ENCODE measurements at places on chromosomes 3 and 15.

DNA sequence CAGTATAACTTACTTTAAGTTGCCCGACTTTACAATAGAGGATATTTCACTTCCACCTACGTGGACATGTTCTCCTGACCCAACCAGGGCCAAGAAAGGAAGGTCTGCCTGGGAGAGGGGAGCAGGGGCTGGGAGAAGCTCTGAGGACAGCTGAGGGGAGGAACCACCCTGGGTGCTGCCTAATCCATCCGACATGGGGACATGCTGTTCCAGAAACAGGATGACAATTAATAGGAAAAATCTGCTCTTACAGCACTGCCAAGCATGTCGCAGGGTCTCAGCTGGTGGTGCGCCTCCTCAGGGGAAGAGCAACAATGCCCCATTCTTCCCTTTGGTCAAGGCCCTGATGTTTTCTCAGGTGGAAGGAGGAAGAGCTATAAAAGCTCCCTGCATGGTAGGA is 132.3 kb downstream of the NTRK3 start:
- DNase-seq, result no peak

DNA sequence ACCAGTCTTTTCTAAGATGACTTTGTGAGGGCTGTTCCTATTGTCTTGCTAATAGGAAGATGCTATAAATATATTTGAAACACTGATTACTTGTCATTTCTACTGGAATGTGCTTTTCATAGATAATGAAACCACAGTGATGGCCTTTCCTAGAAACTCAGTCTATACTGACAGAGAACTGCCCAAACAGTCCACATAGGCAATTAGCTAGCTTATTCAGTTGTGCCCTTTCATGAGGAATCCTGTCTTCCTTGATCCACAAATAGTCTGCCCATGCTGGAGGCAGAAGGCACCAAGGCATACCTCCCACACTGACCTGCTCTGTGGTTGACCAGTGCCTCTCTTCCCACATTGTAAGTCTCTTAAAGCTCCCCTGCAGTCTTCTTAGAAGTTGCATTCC is 135.9 kb downstream of the CMSS1 start:
- no peak for DNase-seq

GRCh38 chr3:16945330-16945729 is 60.6 kb downstream of the PLCL2 start:
- DNase-seq, result no peak

- no peak for DNase-seq
These were observed 38.1 kb downstream of the C2CD4A start for GRCh38 chr15:62104846-62105245.

DNA sequence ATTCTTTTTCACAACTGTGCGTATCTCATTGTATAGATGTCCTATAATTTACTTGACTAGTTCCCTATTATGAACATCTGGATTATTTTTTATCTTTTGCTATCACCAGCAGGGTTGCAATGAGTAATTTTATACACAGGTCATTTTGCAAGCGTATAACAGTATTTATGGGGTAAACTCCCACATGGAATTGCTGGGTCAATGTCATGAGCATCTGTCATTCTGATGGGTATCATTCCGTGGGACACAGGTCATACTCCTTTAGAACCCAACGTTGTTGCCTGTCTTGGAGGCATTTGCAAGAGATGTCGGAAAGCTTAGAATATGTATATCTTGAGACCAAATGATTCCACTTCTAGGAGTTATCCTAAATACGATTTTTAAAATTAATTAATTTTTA is 12.9 kb downstream of the BHLHE40 start:
- no peak for DNase-seq

DNA sequence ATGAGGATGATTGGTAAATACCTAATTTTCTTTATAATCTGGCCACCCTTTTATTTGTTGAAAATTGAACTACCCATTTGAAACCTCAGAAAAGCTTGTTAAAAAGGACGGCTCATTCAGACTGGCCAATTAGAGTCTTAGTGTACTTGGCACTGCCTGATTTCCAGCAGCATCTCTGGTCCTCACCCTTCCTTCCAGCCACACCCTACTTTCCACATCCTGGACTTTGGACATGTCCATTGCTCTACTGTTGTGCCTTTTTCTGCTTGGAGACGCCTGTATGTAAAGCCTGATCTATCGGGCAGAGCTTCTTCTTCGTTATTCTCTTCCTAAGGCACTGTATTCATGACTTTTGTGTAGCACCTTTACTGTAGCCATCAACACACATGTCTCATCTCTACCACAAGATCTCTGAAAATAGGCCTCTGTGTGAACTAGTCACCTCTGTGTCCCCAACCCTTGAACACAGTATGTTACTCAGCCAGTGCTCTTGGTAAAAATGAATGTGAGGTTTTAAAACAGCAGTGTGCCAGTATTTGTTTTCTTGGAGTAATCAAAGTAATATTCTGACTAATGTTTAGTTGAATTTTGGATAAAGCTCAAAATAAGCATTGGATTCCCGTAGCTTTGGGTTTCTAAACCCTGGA is 6.8 kb downstream of the RBM5 start:
- DNase-seq, result no peak

DNA sequence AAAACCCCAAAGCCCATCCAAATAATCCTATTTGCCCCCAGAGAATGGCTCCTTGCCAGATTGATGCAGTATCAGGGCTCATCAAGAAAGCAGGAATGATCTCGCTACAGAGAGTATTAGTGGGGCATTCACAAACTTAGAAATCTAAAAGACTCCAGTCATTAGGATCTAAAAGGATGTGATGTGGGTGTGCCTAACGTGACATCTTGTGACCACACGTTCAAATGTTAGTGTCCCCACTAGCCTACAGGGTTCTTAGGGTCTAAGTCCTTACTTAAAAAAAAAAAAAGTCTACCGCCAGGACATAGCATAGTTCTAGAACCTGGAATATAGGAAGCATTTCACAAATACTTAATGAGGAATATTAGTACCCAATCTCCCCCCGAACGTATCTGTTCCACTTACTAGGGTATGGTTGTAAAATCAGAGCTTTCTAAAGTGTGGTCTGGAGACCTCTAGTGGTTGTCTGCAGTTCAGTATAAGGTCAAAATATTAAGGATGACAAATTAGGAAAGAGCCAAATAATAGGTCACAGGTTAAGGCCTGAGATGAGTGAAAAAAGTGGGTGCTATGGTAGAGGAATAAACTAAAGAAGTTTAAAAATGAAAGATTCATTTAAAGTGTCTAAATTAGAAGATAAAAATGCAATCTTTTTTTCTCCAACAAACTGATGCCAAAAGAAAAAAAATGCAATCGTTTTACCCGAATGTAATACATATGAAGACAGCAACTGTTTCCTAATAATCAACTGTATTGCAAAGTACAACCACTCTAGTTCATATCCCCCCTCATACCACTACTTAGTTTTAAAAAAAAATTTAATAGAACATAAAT is 4.2 kb upstream of the CHRM5 start:
- DNase-seq, result no peak

- no peak for DNase-seq
These were observed 317.0 kb upstream of the ADAMTS9 start for GRCh38 chr3:65004795-65005295.

DNA sequence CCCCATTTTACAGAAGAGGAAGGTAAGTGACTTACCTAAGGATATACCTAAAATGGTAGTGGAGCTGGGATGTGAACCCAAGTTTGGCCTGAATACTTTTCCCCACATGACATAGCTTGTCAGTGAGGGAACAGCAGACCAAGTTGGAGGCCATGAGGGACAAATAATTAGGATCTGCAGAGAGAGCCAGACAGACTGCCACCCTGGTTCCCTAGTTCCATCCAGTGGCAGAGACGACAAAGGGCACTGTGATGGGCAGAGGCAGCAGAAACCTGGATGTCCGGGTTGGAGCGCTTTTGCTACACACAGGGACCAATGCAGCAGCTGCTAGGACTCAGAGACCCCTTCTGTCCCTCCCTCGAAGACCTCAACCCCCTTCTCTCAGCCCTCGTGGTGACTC is 1.2 kb downstream of the CPLX3 start:
- DNase-seq, result no peak

GRCh38 chr3:24020036-24020691 is 75.1 kb downstream of the NR1D2 start:
- no peak for DNase-seq

GRCh38 chr3:133113526-133113925 is 75.3 kb downstream of the TMEM108 start:
- no peak for DNase-seq

DNA sequence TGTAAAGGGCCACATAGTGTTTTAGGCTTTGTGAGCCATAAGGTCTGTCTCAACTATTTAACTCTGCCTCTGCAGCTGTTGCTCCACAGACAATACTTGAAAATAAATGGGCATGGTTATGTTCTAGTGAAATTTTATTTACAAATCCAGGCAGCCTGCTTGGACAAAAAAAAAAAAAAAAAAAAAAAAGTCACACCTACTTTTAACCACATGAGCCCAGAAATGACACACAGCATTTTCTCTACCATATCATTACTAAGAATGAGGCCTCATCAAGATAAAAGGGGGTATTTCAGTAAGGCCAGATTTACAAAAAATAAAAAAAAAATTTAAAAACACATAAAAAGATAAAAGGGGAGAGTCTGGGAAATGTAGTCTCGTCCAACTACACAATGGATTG is 1.7 kb upstream of the NGLY1 start:
- no peak for DNase-seq

DNA sequence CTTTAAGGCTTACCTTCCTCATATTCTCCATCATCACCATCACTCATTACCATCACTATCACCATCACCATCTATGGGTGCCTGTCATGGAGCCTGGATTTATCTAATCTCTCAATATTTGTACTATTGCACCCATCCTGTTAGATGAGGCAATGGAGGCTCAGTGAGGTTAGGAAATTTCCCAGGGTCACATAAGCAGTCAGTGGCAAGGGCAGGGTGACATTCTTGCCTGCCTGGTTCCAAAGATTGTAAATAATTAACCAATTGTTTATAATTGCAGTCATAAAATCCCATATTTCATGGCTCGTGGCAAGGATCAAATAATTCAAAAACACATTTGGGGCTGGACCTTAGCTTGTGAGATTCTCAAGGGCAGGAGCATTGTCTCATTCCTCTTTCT is 55.2 kb downstream of the MGLL start:
- DNase-seq, result no peak

DNA sequence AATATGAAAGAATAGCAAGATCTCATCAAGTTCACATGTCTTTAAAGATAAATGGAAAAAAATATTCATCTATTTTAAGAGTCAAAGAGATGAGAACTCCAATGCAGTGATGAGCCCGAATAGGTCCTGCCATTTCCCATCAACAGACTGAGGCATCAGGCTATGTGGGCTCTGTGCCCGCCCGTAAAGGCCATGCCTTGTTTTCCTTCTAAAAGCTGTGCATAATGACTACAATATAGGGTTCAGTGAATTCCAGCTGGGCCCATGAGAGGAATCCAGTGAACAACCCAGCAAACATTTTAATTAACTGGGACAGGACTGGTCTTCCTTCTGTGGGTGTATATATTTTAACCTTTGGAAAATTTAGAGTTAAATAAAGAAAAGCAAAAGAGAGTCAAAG is 44.6 kb downstream of the RASGRP1 start:
- DNase-seq, result no peak

- DNase-seq, result no peak
These were observed 49.5 kb downstream of the ARPP21 start for GRCh38 chr3:35688826-35689225.

- DNase-seq, result no peak
These were observed 122.7 kb downstream of the DGKG start for GRCh38 chr3:186239321-186239720.

- DNase-seq, result no peak
These were observed 522 bp downstream of the MED12L start for GRCh38 chr3:151085889-151086483.

DNA sequence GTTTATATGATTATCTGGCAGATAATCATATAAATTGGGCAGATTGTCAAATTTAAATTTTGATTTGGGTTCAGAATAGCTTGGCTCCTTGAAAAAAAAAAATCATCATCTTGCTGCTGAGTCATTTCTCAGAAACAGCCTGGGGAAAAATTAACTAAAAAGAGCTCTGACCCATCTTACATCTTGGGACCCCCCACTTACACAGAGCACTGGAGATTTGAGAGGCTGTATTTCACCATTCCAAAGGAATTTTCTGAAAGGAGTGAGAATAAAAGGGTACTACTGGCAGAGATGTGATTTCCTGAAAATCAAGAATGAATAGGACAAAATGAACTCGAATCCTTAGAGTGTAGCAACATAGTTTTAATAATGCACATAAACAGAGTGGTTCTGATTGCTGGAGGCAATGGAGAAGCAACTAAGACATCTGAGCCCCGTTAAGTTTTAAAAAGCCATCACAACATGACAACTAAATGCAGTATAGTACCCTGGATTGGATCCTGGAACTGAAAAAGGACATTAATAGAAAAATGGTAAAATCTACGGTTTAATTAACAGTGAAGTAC is 97.5 kb downstream of the RFTN1 start:
- no peak for DNase-seq

- DNase-seq, result no peak
These were observed 165.3 kb downstream of the FMN1 start for GRCh38 chr15:33029109-33029652.

GRCh38 chr3:60036803-60037202 is 987.0 kb upstream of the CFAP20DC start:
- DNase-seq, result no peak

GRCh38 chr15:66720206-66721010 is 18.4 kb downstream of the SMAD6 start:
- no peak for DNase-seq

DNA sequence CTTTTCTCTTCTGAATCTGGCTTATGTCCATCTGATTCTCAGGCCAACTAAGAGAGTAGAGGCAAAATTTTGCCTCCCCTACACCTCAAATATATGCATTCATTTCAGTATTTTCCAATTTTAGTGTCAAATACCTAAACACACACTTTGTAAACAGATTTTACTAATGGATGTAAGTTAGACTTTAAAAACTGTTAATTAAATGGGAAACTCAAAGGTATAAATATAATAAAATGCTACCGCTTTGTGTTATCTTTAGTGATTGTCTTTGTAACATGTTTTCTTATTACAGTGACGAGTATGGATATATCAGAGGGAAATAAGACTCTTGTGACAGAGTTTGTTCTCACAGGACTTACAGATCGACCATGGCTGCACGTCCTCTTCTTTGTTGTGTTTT is at the start of gene OR5AC2:
Gene OR5AC2 (plus strand): TSS at position 301 of the 400 bp plus-strand sequence. CDS start 0 bp downstream, at position 301.
- DNase-seq, result no peak

- no peak for DNase-seq
These were observed 20.5 kb downstream of the RBPMS2 start for GRCh38 chr15:64754663-64755426.

DNA sequence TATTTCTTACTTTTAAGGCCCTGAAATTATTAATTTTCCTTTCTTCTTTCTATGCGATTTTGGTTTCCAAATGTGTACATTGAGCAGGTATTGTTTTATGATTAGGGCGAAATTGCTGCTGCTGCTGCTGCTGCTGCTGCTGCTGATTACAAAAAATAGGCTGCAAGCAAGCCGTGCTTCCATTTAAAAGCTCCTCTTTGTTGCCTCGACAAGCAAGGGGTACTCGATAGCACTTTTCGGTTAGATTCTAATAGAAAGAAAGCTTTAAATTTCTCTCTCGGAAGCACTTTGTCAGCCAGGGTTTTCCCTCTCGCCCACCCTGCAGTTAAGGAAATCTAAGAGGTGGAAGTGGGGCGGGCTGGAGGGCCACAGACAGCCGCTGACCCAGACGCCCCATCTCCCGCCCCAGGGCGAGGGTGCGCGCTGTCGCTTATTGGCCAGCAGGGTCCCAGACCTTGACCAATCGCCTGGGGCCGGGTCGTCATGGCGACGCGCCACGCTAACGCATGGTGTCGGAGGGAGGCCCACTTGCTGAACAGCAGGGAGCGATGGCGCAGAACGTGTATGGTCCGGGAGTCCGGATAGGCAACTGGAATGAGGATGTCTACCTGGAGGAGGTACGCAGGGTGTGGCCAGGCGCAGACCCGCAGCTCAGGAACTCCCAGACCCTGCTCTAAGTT is at the start of gene CFAP161:
Gene CFAP161 (plus strand): TSS at position 489 of the 680 bp plus-strand sequence. CDS start 60 bp downstream, at position 549.
- DNase-seq, result no peak

GRCh38 chr15:63759752-63760151 is 74.0 kb downstream of the HERC1 start:
- DNase-seq, result no peak

All from activated T-cell treated with anti-CD3 and anti-CD28 coated beads for 1 hour (primary cell).